ENCODE measurements at places on chromosomes 7 and 10.
A peak's percentile ranks its signal among the peaks of the same experiment; 100 is the strongest.

GRCh38 chr10:113565364-113565763 is 12.5 kb downstream of the HABP2 start:
- DNase-seq: no peak

DNA sequence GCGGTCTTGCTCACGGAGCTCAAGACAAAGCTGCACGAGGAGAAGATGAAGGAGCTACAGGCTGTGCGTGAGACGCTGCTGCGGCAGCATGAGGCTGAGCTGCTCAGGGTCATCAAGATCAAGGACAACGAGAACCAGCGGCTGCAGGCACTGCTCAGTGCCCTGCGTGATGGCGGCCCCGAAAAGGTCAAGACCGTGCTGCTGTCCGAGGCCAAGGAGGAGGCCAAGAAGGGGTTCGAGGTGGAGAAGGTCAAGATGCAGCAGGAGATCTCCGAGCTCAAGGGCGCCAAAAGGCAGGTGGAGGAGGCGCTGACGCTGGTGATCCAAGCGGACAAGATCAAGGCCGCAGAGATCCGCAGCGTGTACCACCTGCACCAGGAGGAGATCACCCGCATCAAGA is 51.4 kb downstream of the JAKMIP3 start:
- no peak for DNase-seq

DNA sequence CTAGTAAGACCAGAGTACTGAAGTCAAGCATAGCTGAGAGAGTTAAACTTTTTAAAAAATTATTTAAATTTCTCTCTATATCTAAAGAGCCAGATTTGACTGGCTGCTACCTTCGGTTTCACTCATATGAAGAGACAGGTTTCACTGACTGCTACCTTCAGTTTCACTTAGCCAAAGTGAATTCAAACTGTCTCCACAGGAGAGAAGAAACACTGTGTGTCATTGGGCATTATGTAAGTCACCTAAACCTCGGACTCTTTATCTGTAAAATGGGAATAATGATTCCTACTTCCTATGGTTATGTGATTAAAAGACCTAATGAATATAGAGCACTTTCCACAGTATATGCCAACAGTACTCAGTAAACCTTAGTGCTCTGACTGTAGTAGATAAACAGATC is 41.6 kb upstream of the MET start:
- DNase-seq: peak; percentile 36

DNA sequence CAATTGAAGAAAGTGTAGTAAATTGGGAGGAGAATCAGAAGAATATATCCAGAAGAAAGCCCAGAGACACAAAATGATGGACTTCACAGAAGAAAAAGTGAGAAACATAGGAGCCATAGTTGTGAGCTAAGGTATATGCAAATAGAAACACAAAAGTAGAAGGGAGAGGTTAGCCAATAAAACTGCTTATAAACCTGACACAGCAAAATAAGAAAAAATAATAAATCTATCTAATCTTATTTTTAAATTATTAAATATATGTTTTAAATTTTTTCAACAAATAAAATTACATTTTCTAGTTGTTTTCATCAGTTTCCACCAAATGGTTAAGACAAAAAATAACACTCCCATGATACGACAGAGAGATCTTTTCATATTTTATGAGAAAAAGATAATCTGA is 903.5 kb downstream of the DNAJB9 start:
- DNase-seq: no peak

- DNase-seq: no peak
Measured at GRCh38 chr10:86364491-86365345, 1.9 kb downstream of the GRID1 start.

DNA sequence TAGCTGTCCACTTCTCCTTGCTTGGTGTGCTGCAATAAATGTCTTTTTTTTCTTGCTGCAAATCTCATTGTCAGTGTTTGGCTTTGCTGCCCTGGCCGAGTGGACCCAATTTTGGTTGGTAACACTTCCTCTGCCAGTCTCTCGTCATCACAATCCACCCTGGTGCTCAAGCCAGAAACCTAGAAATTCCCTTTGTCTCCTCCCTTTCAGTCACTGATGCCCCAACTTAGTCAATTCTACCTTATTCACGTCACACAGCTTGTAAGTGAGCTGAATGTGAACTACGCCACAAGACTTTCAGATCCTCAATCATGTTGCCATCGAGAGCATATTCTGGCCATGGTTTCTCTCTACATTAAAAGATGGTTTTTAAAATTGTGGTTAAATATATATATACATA is 13.0 kb upstream of the FRA10AC1 start:
- no peak for DNase-seq

DNA sequence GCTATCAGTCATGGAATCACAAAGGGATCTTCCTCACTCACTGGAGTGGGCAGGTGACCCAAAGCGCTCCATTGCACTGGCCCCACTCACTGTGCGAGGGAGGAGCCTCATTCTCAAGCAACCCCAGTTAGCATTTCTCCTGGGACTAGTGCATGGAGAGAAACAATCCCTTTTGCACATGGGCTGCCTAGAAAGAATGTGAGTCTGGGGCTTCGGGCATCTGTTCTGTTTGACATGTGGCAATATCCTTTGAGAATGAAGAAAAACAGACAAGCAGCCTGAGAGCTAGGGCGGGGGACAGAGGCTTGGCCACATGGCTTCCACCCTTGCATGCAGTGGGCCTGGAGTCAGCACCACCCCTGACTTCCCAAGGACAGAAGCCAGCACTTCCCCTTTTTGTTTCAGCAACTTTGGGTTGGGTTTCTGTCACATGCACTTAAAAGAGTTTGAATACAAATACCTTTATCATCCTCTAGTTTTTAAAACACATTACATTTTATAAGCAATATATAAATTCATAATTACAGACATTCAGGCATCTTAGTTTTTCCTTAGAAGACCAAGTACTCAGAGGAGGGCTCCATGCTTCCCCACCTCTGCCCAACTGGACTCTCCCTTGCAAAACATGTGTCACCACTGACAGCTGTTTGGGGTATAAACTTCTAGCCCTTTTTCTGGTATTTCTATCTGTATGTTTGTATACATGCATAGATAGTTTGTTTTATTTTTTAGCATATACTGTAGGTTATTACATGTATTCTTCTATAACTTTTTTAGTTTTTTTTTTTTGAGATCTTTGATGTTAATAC is 73.8 kb downstream of the RBM20 start:
- no peak for DNase-seq

GRCh38 chr7:28998105-28998504 is 40.0 kb upstream of the TRIL start:
- DNase-seq: no peak

- DNase-seq: no peak
Measured at GRCh38 chr10:70147259-70147625, 742 bp upstream of the TYSND1 start.

GRCh38 chr7:150753826-150754603 is 16.8 kb downstream of the GIMAP5 start:
- DNase-seq: peak; percentile 78

DNA sequence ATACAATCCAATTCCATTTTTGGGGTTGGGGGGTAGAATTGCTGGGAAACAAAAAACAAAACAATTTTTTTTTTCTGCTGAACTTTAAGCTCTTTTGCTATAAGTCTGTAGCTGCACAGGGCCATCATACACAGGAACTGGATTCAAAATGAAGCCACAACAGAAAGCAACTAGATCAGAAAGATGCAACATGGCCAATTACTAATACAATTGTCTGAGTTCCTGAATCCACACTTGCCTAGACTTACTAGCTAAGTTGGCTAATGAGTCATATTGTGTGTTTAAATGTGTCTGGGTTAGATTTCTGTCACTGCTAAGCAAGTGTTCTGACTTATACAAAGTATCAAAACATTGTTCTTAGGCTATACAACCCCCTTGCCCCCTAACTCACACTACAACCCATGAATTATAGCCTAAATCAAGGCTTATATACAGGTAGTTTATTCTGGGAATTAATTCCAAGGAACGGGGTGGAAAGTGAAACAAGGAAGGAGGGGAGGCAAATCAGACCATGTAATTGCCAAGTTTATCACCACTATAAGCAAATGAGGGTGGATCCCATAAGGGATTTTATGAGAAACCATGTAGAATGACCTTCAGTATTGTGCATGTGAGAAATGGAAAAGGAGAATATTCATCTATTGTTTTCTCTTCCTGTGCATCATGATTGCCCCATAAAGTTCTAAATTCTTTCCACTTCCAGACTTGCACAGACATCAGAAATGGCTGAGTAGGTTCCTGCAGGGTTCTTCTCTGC is 337.9 kb upstream of the SORCS1 start:
- no peak for DNase-seq

GRCh38 chr7:74083117-74083876 is at the start of gene LIMK1:
Gene LIMK1, plus strand, starts transcription at chr7:74083804. Its CDS starts 187 bp downstream, at chr7:74083991.
- DNase-seq: peak; percentile 77

DNA sequence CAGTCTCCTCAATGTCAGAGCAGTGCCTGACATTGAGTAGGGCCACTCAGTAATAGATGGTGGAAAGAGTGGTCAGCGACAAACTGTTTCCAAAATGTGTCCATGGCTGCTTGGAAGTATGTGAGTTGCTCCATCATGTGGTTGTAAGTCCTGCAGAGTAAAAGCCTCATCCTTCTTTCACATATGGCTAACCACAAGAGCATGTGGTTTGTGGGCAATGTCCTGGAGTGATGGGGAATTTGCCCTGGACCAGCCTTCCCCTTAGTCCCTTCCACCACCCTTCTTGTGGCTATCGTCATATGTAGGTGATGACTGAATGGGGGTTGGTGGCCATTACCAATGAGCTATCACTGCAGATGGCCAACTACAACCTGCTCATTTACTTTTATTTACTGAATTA is 33.0 kb upstream of the PLXNA4 start:
- DNase-seq: no peak

- DNase-seq: no peak
Measured at GRCh38 chr10:62159351-62159750, 109.3 kb downstream of the RTKN2 start.

GRCh38 chr10:68330852-68331454 is 911 bp upstream of the HNRNPH3 start:
- no peak for DNase-seq

- no peak for DNase-seq
Measured at GRCh38 chr7:80467069-80467468, 44.8 kb downstream of the GNAT3 start.

DNA sequence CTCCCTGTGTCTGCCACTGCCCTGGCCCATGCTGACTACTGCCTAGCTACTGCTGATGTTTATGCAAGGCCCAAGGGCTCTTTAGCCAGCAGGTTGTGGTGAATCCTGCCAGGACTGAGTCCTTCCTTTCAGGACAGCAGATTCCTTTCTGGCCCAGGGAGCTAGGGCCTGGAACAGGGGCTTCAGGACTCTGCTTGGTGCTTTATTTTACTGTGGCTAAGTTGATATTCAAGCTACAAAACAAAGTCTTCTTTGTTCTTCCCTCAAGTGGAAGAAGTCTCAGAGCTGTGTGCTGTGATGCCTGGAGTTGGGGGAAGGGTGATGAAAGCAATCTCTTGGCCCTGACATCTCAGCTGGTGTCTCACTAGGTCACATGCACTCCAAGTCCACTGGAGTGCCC is 66.2 kb upstream of the NME8 start:
- no peak for DNase-seq

DNA sequence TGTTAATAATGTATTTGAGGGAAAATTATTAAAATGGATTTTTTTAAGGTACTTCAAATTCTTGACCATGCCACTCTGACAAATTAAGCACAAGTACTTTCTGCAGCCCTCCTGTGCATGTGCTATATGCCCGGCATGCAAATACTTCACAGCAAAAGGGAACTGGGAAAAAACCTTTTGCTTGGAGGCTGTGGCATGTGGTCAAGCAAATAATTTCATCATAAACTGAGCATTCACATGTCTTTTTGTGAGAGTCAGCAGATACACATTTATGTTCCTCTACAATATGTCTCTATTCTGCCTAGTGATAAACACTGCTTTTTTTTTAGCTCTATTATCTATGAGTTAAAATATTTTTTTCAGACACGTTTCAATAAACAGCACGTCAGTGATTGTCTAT is 53.7 kb upstream of the SEMA3A start:
- DNase-seq: no peak

- DNase-seq: no peak
Measured at GRCh38 chr10:82759050-82759449, 884.1 kb downstream of the NRG3 start.

DNA sequence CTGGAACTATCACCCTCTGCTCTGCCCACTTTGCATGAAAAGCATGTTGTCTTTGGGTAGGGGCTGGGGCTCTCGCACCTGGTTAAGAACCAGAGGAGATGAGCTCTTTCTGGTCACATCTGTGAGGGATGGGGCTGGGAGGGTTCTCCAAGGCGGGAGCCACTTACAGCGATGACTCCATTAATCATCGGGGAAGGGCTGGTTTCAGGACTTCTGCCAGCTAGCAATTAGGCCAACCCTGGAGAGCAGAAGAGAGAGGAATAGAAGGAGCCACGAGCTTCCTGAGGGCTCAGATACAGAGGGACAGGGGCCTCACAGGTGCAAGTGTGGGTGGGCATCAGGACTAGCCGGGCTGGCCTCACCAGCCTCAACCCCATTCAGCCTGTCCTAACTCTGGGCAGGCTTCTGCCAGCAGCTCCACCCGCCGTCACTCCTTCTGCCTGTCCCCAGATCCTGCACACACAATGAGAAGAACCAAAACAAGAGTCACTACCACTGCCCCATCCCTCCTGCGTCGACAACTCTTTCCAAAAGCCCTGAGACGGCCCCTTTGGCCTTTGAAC is 8.4 kb downstream of the AQP1 start:
- DNase-seq: no peak

- DNase-seq: no peak
Measured at GRCh38 chr10:120172356-120172755, 279.8 kb downstream of the SEC23IP start.

GRCh38 chr7:2138146-2138765 is 94.5 kb downstream of the MAD1L1 start:
- DNase-seq: peak; percentile 25

DNA sequence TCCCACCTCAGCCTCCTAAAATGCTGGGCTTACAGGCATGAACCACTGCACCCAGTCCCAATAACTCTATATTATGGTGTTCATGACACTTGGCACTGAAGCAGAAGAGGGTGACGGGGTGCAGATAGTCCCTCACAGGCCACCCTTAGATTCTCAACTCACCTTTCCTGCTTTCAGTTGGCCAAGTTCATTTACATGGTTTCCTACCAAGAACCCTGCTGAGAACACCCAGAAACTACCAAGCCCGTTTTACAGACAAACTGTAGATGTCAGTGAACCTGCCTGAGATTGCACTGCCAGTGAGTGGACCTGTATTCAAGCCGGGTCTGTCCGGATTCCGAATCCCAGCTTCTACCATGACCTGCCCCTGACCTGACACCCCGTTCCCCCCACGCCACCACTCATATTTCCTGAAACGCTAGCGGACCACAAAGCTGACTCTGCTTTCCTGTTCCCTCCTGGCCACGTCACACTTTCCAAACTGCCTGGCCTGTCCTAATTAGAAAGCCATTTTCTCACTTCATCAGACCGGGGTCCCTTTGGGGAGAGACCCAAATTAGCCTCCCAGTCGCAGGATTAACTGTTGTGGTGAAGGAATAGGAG is 17.3 kb downstream of the GRID2IP start:
- DNase-seq: peak; percentile 26

- no peak for DNase-seq
Measured at GRCh38 chr7:51446785-51447184, 130.2 kb upstream of the COBL start.

- no peak for DNase-seq
Measured at GRCh38 chr7:154867068-154867467, 135.9 kb downstream of the PAXIP1 start.

GRCh38 chr10:43923328-43923727 is 274.6 kb upstream of the ZNF32 start:
- DNase-seq: no peak

- DNase-seq: no peak
Measured at GRCh38 chr10:16953270-16953669, 136.0 kb upstream of the RSU1 start.

Data from activated CD4-positive, alpha-beta T cell treated with anti-CD3 and anti-CD28 coated beads, Interleukin-2, amount 50 U/mL, for 16 hours (primary cell).